Esophagus mucosa (tissue), 1 donor: ENCODE measurements at places on chromosomes 3 and 15. TPM values are rescaled to one million over a fixed set of nuclear protein-coding genes. Genes with fewer than 3 reads are reported as not detected.

Gene TM4SF18
- 0.76 TPM for total RNA-seq

DNA sequence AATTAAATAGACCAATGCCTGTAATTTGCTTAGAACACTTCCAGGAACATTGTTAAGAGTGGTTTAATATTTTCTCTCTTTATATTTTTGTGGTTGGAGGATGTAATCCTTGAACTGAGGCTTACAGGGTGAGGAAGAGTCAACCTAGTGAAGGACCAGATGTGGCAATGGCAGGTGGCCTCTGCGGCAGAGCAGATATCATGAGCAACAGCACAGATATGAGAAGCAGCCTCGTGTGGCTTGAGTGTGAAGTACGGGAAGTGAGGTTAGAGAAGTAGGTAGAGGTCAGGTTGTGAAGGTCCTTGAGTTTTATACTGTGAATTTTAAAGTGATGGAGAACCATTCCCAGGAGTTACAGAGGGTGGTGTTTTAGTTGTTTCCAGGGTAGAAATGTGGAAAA lies 417.6 kb upstream of the SUCLG2 start:
- no peak for ATAC-seq

DNA sequence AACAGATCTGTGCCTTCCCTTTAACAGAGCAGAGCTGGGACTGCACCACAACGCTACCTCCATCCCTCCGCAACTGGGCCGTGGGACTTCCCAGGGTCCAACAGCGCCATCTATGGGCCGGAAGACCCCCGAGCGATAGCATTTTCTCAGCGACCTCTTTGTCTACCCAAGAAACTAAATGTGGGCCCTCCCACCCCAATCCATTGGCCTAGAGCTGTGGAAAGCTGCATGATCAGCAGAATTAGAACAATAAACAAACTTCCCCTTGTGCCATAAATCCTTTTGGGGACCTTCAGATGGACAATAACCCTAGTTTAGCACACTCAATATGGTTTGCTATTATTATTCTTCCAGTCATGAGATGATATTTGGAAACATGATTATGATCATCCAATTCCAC lies 74.8 kb upstream of the NTRK3 start:
- no peak for ATAC-seq

GRCh38 chr3:190877925-190878324 lies 15.4 kb upstream of the GMNC start:
- no peak for ATAC-seq

DNA sequence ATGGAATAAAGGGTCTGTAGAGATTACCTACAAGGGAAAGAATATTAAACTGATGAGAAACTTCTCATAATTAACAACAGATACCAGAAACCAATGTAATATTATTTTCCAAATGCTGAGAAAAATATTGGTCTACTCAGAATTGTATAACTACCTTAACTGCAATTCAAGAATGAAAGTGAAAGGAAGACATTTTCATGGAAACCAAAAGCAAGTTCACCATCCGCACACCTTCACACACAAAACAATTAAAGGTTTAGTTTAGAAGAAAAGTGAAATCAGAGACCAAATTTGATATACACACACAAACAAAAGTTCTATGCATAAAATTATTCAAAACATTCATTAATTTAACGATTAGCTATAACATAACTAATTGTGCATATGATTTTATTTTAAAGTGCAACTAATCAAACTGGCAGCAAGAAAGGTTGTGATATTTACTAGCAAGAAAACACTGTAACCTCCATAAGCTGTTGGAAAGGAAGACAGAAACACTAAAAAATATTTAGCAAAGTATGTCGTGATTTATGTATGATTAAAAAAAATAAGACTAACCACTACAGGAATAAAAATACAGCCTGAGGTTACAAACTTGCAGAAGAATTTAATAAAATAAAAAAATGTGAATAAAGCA lies 395.5 kb downstream of the FGF12 start:
- ATAC-seq, result no peak

Gene SCN11A
- total RNA-seq, result 0.04 TPM

GRCh38 chr3:177005718-177006405 lies 191.4 kb downstream of the TBL1XR1 start:
- ATAC-seq, result peak; percentile 26

DNA sequence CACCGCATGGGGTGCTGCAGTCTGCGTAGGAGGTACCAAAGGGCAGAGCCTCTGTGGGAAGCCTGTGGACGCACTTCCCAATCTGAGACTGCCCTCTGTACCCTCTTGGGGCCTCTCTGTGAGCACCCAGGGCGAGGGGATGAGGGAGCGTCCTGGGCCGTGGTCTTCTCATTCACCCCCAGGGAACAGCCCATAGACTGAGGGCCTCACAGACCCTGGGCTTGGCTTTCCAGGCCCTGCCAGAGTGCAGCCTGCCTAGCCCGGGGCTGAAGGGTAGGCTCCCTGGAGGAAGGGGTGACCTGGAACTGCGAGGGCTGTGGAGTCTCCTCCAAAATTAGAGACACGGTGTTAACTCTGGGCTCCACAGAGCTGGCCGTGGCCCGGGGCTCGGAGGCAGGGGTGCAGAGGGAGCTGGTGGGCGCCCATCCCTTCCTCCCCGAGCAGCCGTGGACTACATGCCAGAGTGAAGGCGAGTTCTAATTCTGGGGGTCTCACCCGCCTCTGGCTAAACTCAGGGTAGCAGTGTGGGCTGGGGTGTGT lies 468 bp upstream of the SPTBN5 start:
- peak; percentile 11 for ATAC-seq

DNA sequence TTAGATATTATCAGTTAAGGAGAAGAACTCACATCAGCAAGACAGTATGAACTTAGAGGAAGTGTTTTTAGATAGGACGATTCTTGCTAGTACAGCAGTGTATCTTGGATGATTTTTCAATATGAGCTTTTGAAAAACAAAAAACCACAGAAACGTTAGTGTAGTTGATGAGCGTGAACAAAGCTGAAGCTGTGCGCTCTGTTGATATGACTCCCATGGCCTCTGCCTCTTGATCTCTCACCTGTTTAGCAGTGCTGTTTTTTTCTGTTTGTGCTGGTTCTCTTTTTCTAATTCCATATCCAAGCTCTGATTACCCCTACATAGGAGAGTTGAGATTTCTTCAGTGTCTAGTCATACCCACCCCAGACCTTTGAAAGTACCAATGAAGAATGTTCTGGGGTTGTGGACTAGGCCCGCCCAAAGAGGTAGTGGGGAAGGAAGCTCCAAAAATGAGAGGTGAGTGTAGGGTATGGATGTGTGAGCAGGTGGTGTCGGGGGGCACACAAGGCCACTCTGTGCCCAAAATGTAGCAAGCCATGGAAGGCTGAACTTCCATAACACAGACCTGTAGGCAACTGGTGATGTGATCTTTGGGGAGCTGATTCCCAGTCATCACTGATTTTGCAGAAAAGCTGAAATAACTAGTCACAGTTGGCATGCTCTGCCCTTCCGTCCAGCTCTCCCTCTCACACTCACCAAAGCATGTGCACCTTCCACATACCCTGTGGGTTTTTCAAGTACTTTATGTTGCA lies 20.0 kb upstream of the CMTM7 start:
- ATAC-seq, result no peak

GRCh38 chr3:195896361-195897080 lies 11.8 kb downstream of the TNK2 start:
- peak; percentile 18 for ATAC-seq

DNA sequence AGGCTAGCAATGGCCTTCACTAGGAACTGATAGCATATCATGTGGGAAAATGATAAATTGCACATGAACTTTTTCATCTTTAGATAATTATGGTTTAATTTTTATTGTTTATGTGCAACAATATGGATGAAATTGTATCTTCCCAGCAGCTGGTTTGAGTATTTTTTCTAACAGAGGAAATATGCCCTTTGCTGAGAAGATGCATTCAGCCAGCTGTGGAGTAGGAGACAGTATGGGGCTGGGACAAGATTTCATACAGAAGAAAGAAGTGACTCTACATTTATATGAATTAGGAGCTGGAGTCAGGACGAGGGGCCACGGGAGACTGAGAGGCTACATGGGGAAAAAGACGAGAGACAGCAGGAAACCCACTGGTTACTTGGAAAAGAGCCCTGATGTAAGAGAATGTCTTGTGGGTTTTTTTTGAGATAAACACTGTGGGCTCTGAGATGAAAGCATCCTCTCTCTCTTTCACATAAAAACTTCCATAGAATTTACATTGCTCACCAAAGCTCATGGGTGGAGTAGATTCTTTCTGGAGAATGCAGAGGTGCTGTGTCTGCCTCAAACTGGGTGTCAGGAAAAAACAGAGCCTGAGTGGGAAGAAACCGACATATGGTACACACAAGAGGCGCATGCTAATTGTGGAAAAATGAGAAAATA lies 115.2 kb upstream of the PDZRN3 start:
- no peak for ATAC-seq

- no peak for ATAC-seq
Observed at GRCh38 chr3:175476489-175476888, 617.4 kb downstream of the NAALADL2 start.

- no peak for ATAC-seq
Observed at GRCh38 chr3:38210141-38210757, 44.9 kb downstream of the OXSR1 start.

GRCh38 chr3:12455740-12456139 lies 28.5 kb upstream of the TSEN2 start:
- no peak for ATAC-seq

- no peak for ATAC-seq
Observed at GRCh38 chr3:164488893-164489292, 589.4 kb downstream of the SI start.

Gene KCNMB2
- not detected for total RNA-seq

- ATAC-seq, result no peak
Observed at GRCh38 chr3:174120997-174121396, 723.5 kb downstream of the NLGN1 start.

DNA sequence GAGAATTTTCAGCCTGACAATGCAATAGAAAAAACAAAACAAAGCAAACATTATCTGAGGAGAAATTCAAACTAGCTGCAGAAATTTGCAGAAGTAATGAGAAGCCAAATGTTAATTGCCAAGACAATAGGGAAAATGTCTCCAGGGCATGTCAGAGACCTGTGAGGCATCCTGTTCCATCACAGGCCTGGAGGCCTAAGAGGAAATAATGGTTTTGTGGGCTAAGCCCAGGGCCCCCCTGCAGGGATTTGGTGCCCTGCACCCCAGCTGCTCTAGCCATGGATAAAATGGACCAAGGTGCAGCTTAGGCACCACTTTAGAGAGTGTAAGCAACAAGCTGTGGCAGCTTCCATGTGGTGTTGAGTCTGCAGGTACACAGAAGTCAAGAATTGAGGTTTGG lies 401.2 kb upstream of the NECTIN3 start:
- ATAC-seq, result no peak

DNA sequence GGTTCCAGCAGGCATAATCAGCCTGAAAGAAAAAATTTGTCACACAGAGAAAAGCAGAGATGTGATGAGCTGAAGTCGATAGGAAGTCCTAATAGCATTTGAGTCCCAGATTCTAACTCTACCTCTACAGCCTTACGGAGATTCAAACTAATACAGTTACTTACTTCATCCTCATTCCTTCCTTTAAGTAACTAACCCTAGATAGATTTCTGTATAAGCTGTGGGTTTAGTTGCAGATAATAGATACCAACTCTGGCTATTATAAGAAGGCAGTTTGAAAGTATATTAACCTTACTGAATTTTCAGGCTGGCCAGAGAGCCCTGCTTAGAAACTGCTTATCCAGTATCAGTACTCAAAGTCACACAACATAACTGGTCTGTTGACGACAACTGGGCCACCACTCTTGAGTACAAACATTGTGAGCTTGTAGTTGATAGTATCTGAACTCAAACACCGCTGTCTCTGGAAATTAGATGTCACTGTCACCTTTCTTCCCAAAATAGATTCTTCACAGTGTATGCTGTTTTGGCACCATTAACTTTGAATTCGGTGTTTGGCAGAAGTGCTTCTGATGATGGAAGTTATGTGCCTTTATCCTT lies 484.3 kb downstream of the DIPK2A start:
- ATAC-seq, result no peak

- ATAC-seq, result no peak
Observed at GRCh38 chr3:5739299-5739935, 551.9 kb downstream of the EDEM1 start.
